ENCODE measurements at places on chromosomes 2 and 18. TPM values are rescaled to one million over a fixed set of nuclear protein-coding genes. Genes with fewer than 3 reads are reported as not detected.

The ANO7 gene
- polyA plus RNA-seq = 2.1 TPM

The TUBA3E gene
- not detected for polyA plus RNA-seq

The APOB gene
- 1.2 TPM for polyA plus RNA-seq

The HOXD3 gene
- polyA plus RNA-seq = 28.9 TPM

DNA sequence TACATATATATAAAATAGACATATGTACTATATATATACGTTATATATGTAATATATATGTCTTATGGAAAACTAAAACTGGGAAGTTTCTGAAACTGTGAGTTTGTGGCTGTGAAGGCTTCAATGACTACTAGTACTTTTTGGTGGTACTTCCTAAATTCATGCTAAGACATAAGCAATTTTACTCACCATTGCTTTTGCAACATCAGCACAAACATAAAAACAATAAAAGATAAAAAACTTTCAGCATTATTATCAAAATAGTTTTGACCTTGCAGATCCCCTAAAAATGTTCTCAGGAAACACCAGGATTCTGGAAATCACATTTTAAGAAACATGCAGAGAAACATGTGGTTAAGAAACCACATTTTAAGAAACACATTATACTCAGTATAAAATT is 269.9 kb downstream of the PID1 start:
- no peak for DNase-seq

- DNase-seq = peak; percentile 68
Measured at GRCh38 chr2:62287899-62288880, 92.3 kb downstream of the B3GNT2 start.
